ENCODE measurements at places on chromosomes 3 and 15.

- no peak for DNase-seq
These were observed 214.5 kb upstream of the HES1 start for GRCh38 chr3:193921465-193921864.

DNA sequence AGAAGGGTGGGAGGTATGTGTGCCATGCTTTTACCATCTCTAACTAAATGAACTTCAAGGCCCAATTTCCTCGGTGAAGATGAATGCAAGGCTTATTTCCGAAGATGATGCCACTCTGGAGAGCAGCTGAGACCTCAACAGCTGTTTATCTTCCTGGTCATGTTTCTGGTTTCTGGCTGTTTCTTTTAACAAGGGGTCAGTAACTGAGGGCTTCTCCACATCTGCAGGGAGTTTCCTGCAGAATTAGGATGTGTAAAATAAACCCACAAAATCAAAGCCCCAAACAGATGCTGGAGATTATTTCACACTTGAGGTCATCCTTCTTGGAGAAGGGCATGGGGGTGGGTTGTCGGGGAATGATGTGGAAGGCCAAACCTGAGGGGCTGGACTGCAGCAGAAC, 220.3 kb downstream of the THSD4 start:
- DNase-seq: no peak

DNA sequence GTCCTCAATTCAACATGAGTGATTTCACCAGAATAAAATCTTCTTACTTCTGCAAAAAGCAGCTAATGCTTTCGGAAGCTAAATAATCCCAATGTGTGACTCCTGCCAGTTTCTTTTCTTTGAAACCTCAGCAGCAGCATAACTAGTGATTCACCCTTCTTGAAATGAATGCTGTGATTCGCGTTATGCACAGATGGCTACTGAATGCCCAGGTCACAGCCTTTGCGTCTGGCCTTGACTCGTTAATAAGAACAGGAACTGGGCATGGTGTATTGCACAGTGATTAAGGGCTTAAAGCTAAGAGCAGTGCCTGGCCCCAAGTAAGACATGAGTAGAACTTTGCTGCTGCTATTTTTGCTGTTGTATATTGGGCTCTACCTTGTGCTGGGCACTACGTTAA, 19.0 kb downstream of the CGNL1 start:
- peak; percentile 91 for DNase-seq

DNA sequence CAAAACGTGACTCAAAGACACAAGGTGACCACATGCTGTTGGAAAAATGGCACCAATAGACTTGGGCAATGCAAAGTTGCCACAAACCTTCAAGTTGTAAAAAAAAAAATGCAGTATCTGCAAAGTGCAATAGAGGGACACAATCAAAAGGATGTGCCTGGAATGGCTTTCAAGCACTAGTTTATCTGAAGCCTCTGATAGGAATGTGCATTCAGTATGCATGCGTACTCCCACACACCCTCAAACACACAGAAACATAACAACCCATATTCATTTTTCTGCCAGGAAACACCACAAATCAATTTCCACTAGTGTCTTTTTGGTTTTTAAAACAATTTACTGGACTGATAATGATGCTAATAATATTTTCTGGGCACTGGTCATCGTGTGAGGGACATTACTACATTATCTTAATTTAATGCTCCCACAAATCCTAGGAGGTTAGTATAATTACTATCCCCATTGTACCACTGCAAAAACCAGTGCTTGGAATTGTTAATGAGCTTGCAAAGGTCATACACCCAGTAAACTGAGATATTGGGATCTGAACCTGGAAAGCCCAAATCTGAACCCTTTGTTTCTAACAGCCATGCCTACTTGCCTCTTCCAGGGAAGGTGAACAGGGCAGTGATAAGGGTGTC, 298.7 kb downstream of the MAGI1 start:
- DNase-seq: no peak
